Activated naive CD8-positive, alpha-beta T cell treated with anti-CD3 and anti-CD28 coated beads, Interleukin-2, amount 50 U/mL, for 16 hours (primary cell): ENCODE measurements at places on chromosomes 6 and 20.

DNA sequence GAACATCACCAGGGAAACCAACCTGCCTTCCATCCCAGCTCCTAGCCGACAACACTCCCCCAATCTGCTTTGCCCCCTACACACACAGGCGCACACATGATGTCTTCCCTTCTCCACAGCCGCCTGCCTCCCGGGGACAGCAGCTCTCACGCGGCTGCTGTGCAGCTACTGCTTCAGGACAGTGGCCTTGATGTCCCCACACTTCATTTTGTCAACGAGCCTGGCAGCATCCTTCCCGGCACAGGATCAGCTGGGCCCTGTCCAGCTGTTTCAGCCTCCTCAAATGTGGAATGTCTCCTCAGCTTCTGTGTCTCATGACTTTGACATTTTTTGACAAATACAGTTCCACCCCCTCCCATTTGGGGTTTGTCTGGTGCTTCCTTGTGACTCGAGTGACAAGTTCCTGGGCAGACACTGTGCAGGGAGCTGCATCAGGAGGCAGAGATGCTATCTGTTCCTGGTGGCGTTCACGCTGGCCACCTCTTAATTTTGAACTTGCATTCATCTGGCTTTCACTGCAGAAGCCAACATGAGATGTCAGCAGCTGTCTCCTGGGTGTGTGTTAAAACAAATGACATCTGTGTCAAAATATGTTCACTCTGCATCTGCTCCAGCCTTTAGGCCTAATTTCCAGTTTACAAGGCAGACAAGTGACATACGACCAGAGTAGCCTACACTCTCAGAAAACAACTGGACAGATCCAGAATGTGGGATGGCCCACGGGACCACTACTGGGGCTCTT, 57.2 kb downstream of the GINS1 start:
- no peak for DNase-seq

- DNase-seq = no peak
Observed at GRCh38 chr6:71602385-71603007, 283.9 kb upstream of the RIMS1 start.

DNA sequence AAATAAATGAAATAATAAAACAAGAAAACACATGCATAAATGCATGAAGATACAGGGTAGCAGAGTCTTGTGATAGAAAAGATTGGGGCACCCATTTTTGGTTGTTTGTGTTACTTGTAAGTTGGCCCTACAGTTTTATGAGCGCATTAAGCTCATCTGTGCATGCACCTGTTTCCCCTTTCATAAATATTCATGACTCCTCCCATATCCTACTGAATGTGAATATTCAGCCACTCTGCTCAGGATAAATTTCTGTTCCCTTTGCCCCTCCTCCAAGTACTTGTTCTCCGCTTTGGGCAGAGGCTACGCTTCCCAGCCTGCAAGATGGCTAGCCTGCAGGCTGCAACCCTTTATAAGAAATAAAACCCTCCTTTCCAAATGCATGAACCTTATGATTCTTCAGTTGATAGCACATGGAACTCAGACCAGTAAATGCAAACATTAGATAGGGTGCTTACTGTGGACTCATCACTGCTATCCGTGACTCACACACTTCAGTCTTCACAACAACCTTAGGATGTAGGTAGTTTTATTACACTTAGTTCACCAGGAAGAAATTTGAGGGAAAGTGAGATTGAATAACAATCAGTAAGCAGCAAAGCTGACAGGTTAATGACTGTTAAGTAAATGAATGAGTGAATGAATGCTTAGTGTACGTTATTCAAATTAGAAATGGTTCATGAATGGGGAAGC, 15.0 kb downstream of the ALDH8A1 start:
- DNase-seq = no peak

DNA sequence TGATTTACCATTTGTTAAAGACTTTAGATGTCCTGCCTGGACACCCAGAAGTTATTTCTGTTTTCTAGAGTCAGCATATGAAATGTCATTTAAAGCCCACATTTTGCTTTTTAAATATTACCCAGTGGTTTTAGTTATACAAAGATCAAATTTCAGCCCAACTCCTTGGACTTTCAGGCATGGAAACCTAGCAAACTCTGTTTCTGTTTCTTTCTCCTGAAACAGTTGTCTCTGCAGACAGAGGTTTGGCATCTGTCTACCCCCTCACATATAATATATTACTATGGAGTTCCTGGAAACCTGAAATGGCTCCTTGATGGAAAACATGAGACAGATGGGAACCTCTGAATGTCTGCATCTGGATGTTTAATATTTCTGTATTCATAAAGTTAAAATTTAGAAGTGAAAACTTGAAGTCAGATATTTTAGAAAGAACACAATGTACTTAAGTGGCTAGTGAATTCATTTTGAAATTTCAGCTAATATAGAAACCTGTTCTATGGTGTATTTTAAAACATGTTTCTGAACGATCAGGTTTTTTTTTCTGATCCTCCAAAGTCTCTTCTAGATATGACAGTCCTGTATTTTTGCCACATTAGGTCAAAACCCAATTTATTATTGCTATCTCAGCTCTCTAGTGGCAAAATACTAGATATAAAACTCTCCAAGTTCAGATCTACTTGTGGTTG, 743.3 kb downstream of the CD109 start:
- no peak for DNase-seq

DNA sequence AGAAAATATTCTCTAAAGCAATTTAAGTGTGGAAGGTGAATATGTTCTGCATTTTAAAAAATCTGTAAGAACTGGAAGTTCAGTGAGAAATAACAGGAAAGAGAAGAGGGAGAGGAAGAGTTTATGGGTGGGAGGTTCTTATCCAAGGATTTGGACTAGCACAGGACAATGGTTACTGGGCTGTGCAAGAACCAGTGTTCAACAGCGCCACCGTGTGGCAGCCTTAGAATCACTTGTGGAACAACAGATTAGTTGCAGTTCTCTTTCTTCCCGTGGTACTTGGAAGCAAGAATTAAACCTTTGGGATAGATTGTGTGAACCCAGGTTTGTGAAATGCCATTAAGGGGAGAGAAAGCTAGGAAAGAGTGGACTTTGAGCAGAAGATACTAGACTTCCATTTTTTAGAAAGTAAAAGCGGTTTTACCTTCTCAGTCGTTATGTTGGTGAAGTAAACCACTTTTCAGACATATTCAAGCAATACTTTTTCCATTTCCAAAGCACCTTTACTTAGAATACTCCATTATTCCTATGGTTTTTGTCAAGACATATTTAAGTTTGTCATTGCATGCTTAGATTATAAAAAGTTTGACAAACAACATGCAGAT, 436.7 kb downstream of the RNF144B start:
- no peak for DNase-seq

DNA sequence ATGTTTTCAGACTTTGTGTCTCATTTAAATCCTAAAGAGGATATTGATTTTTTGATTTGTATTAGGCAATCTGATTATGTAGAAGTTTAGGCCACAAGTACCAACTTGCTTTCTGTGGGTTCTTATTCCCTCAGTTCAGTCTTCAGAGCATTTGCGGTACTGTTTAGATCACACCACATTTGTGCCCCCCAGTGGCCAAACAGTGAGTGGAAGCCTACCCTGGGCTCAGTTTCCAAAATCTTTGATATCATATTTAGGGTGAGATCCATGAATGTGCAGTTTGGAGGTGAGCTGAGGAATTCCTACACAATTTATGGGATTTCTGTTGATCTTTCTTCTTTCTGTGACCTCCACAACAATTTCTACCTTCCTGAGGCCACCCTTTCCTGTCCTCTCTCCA, 92.3 kb upstream of the FUT9 start:
- DNase-seq = no peak

GRCh38 chr6:167774881-167775280, 51.8 kb upstream of the AFDN start:
- DNase-seq = no peak

DNA sequence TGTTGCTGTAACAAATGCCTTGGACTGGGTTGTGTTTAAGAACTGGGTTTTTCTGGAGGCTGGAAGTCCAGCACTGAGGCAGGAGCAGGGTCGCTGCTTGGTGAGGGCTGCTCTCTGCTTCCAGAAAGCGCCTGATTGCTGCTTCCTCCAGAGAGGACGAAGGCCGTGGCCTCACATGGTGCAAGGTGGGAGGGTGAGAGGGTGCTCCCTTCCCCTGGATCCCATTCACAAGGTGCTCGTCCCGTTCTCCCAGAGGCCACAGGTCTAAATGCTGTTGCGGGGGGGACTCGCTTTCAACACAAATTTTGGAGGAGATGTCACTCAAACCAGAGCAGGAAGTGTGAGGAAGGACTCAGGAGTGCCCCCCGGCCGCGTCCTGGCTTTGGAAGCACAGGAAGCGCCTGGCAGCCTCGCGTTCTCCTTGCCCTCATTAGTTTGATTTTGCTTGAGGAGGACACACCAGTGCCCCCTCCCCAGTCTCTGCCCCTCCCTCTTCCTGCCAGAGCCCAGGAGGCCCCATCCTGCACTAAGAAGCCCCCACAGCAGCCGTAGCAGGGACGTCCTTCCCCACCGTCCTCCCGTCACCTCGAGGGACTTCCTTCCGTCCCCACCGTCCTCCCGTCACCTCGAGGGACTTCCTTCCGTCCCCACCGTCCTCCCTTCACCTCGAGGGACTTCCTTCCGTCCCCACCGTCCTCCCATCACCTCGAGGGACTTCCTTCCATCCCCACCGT, 7.7 kb upstream of the NKAIN4 start:
- no peak for DNase-seq

DNA sequence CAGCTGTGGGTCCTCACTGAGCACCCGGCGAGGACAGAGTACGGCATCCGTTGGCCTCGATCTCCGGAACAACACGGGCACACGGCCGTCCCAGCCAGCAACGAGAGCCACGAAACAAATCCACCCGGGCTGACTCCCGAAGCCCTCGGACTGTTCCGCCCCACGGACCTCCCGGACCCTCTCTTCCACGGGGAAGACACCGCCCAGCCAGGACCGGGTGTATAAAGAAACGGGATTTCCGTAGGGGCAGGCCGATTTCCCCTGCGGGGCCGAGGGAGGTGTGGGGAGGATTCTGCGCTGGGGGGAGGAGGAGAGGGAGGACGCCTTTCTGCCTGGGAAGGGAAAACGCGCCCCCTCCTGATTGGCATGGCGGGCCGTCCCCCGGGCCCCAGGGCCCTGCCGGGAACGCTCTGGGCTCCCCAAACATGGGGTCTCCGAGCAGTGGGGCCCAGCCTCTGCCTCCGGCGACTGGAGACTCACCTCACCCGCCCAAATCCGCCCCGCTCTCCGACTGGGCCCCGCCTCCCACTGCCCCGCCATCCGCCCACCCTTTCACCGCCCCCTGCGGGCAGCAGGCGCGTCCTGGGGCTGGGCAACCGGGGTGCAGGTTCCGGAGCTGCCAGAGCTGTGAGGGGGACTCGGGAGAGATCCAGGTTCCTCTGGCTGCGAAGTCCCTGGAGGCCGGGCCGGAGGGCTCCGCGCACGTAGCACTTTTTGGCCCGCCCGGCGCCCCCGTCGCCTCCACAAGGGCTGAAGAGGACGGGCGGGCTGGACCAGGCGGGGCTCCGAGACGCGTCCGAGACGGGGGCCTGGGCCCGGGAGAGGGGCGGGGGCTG, 679 bp upstream of the PPDPF start:
- no peak for DNase-seq

DNA sequence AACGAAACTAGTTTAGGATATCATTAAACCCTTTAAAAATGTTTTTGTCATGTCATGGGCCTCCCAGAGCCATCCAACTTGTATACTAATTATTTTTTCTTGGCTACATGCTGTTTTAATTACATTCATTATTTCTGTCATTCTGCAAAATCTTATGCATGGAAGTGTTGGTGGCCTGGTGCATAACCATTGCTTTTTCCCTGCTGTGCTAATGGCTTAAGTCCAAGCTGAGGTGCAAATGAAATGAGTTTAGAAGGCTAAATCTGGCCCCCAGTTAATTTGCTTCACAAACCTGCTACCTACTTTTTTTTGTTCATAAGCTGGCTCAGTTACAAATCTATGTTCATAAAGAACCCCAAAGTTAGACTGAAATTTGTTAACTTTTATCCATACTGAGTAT, 1249.9 kb downstream of the EPHA7 start:
- DNase-seq = no peak

GRCh38 chr6:37456126-37456525, 23.1 kb downstream of the CMTR1 start:
- DNase-seq = no peak

- no peak for DNase-seq
Observed at GRCh38 chr6:164042212-164042611, 627.7 kb downstream of the QKI start.

DNA sequence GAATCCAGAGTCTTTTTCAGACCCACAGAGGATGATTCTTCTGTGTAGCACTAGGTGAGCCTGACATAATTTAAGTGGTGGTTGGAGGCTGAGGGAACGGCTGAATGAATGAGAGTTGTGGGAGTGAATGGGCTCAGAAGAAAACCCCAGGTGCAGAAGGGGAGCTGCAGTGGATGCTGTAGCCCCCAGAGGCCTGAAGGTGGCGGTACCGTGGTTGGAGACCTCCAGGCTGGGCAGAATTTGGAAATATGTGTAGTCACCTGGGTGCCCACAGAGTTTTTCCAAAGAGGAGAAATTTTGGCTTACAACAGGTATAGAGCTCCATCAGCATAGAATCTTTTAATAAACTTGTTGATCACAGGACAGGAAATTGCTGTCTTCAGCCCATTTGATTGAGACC, 6.5 kb upstream of the RAET1G start:
- DNase-seq = no peak

DNA sequence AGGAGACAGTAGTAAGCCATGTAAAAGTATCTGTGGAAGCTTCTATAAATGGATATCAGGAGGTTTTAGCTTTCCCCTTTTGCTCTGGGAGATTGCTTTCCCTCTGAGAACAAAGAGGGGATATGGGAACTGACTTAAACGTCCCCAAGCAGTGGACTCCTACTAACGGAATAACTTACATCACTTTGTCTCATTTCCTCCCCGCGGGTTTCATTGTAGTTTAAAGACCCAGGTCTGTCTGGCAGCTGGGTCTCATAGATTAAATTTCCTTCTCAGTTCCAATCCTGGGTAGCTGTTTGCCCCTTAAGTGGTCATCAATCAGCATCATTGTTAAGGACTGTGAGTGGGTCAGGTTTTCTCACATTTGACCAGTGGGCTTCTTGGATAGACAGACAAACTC, 68.7 kb downstream of the PLAGL1 start:
- no peak for DNase-seq

DNA sequence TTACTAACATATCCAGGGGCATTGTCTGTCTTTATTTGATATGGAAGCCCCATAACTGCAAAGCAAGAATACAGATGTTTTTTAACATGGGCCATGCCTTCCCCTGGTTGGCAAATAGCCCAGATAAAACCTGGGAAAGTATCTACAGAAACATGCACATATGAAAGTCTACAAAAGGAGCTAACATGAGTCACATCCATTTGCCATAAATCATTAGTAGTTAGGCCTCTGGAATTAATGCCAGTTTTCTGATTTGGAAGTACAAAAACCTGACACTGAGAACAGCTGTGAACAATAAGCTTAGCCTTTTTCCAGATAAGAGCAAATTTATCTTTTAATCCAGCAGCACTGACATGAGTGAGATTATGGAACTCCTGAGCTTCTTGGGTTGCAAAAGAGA, 418.0 kb upstream of the IMPG1 start:
- DNase-seq = no peak

- DNase-seq = no peak
Observed at GRCh38 chr6:34836008-34836407, 44.1 kb downstream of the BLTP3A start.
